Stimulated activated CD8-positive, alpha-beta memory T cell treated with anti-CD3 and anti-CD28 coated beads, Interleukin-7, amount 100 ng/mL, for 1 hour (primary cell): ENCODE measurements at places on chromosomes 12 and 14.

- DNase-seq = no peak
These were observed at the start of gene WIF1 for GRCh38 chr12:65121049-65121955. Gene WIF1, minus strand, starts transcription at chr12:65121305. Its CDS starts 114 bp downstream, at chr12:65121191.

DNA sequence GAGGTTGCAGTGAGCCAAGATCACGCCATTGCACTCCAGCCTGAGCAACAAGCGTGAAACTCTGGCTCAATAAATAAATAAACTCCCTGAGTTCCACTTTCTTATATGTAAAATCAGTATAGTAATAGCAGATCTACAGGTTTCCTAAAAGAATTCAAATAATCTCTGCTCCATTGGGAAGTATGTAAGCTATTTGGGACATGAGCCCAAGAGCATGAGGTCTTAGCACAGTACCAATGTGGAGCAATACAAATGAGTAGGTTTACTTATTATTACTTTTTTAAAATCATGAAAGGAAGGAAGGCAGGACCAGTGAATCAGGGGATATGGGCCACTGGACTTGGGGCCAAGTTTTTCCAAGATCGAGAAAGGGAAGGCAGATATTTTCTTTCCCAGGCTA, 216.9 kb upstream of the DIO2 start:
- DNase-seq = no peak

- DNase-seq = no peak
These were observed 10.8 kb downstream of the PITPNM2 start for GRCh38 chr12:123139926-123140675.

GRCh38 chr14:38206689-38207376, 871 bp upstream of the SSTR1 start:
- no peak for DNase-seq

DNA sequence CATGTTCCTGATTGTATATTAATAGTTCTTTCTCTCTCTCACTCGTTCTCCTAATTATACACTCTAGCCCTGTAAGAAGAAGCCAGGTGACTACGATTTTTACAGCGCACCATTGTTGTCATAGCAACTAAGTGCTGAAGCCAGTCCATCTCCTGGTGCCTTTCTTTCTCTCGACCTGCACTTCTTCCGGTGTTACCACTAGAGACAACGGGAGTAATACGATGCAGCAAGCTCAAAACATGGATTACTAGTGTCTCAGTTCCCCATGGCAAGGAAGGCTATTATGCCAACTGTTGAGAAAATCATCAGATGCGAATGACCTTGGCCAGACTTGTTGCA, 40.8 kb upstream of the DCD start:
- DNase-seq = no peak

DNA sequence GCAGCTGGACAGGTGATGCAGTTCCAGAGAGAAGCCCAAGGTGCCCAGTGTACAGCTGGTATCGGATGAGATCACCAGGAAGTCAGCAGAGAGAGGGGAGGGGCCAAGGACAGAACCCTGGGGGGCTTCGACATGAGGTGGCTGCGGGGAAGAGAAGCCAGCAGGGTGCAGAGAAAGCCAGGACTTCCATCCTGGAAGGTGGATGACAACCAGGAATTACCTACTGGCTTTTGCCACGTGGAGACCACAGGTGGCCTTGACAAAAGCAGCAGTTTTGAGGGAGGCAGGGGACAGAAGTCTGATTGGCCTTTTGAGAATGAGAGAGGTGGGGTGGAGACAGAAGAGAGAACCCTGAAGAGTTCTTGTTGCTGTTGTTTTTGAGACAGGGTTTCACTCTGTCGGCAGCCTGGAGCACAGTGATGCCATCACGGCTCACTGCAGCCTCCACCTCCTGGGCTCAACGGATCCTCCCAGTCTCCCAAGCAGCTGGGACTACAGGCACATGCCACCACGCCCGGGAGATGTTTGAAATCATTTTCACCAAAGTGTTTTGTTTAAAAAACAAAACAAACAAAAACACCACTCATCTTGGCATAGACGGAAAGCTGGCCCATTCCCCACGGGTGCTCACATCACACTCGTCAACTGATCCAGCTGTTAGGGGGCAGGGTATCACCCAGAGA, 35.2 kb downstream of the CDC42BPB start:
- DNase-seq = no peak

GRCh38 chr14:64823305-64823861, 56.3 kb downstream of the SPTB start:
- peak; percentile 14 for DNase-seq

- no peak for DNase-seq
These were observed 991.9 kb downstream of the FLRT2 start for GRCh38 chr14:86521843-86522242.

DNA sequence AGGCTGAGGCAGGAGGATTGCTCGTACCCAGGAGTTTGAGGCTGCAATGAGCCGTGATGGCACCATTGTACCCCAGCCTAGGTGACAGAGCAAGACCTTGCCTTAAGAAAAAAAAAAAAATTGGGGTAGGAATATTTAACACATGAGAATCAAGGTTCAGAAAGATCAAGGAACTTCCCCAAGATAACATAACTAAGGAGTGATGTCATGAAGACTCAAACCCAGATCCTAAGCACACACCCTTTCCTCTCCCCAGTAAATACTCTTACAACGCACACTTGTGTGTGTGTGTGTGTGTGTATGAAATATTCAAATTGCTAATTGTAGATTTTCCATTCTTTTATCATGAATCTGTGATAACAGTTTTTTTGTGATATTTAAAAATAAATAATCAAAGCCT, 90.6 kb upstream of the NUDT4 start:
- no peak for DNase-seq

DNA sequence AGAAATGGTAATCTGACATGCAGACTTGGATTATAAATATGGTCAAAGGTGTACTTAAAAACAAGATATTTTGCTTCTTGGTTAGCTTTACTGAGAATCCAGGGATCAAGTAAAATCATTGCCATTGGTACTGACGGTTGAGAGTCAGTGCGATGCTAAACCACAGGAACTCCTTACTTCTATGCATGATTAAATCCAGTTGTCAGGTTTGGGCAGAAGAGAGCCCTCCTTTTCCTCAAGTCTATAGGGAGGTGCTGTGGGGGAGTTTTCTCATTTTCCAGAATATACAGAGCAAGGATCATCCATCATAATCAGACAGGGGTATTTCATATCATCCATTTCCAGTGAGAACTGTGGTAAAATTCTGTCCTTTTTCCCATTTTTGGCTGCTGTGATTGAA, 839.1 kb downstream of the NRXN3 start:
- no peak for DNase-seq

DNA sequence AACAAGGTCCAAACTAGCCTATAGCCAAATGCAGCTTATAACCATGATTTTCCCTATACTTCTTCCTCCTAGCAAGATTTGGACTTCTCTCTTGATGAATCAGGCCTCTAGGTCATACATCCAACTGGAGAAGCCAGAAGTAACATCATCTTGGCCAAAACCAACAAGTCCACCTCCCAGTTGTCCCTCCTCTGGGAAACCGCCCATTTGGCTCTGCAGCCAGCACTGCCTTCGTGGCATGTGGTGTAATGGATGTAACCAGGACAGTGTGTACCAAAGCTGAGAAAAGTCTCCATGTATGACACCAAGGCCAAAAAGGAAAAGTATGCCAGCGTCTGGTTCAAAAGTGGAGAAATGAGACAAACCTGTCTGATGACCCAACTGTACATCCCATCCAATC, 59.3 kb upstream of the VASH1 start:
- no peak for DNase-seq

DNA sequence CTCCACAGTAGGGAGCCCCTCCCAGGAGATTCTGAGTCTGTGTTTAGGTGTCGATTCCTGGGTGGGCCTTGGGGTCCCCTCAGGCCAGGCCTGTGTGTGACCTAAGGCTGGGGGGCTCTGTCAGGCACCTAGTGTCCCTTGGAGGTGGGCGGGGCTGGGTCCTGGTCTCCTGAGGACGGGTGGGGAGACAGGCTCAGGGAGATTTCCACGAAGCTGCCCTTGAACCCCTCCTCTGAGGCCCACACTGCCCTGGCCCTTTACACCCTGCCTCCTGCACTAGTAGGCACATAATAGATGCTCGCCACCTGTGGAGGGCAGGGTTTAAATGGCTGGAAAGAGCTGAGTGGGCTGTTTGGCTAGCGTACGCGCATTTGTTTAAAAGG, 32.9 kb downstream of the MEG3 start:
- DNase-seq = no peak

- DNase-seq = no peak
These were observed 70.4 kb upstream of the CMKLR1 start for GRCh38 chr12:108409481-108409880.

DNA sequence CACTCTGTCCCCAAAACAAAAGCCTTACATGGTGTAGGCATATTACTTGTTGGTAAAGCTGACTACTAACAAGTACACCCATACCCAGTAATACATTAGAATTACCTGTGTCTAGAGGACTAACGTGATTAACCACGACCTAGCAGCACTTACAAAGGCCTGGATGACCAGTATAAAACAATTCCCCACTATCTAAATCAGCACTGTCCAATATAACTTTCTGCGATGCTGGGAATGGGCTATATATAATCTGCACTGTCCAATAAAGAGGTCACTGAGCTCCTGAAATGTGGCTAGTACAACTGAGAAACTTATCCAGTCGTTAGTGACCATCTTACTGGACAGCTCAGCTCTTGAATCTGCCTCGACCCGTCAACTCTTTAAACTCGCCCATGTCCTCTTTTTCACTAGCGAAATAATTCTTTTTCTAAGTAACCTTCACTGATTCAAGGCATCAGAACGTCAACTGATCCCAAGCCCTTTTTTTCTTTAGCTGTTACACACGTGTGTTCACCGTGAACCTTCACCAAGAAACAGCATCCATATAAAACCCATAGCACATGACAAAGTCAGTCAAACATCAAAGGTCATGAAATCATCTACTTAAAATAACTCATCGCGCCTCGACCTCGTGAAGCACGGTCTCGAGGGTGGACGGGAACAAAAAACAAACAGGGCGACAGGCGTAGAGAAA, 905 bp upstream of the CIPC start:
- DNase-seq = no peak

- no peak for DNase-seq
These were observed 102.4 kb upstream of the CCDC196 start for GRCh38 chr14:66383771-66384170.

DNA sequence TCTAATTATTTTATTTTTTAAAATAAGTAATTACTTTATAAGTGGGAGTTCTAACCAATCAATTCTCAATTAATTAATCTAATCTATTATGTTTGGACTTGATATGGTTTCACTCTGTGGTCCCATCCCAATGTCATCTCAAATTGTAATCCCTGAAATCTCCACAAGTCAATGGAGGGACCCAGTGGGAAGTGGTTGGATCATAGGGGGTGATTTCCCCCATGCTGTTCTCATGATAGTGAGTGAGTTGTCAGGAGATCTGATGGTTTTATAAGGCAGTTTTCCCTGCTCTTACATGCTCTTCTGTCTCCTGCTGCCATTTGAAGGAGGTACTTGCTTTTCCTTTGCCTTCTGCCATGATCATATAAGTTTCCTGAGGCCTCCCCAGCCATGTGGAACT, 836.1 kb downstream of the GALC start:
- no peak for DNase-seq

- DNase-seq = no peak
These were observed 106.5 kb downstream of the EML1 start for GRCh38 chr14:99899578-99900178.

- no peak for DNase-seq
These were observed 24.0 kb downstream of the TTC9 start for GRCh38 chr14:70665448-70666360.

- no peak for DNase-seq
These were observed 21.6 kb upstream of the TMEM229B start for GRCh38 chr14:67510121-67510520.

DNA sequence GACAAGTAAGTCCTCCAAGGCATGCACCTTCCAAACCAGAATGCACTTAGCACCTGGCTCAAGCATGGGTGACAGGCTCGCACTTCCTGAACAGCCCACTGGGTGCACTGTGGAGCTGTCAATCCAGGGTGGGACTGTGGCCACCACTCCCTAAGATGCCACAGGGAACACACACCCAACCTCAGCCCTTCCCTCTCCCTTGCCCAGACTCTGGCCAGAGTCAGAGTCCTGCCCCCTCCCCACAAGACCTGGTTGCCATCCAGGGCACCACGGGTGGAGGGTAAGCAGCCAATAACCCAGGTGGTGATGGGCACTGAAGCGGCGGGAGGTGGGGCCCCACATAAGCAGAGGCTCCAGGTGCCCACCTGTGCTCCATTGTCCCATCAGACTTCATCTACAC, 160.6 kb downstream of the MYRFL start:
- DNase-seq = no peak

DNA sequence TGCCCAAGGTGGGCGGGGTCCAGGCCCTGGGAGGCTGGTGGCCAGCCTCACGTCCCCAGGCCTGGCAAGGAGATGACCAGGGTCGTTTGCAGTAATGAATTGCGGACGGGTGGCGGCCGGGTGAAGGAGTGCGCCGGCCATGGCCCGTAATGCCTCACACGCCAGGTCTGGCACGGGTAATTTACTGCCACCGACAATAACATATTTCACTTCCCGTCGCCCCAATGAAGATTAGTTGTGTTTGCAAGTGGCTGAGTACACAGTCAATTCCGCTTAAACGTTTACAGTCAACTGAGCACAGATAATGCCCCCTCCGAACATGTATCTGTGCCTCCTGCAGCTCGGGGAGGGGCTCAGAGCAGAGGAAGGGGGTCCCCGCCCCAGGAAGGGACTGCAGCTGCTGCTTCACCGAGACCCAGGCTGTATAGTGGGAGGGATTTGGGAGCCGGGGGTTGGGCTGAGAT, 48.3 kb downstream of the MVK start:
- no peak for DNase-seq

- DNase-seq = no peak
These were observed at the start of gene GYS2 for GRCh38 chr12:21604245-21605101. Gene GYS2, minus strand, starts transcription at chr12:21604847. Its CDS starts 255 bp downstream, at chr12:21604592.

GRCh38 chr12:49287876-49288275, 7.1 kb upstream of the PRPH start:
- no peak for DNase-seq

DNA sequence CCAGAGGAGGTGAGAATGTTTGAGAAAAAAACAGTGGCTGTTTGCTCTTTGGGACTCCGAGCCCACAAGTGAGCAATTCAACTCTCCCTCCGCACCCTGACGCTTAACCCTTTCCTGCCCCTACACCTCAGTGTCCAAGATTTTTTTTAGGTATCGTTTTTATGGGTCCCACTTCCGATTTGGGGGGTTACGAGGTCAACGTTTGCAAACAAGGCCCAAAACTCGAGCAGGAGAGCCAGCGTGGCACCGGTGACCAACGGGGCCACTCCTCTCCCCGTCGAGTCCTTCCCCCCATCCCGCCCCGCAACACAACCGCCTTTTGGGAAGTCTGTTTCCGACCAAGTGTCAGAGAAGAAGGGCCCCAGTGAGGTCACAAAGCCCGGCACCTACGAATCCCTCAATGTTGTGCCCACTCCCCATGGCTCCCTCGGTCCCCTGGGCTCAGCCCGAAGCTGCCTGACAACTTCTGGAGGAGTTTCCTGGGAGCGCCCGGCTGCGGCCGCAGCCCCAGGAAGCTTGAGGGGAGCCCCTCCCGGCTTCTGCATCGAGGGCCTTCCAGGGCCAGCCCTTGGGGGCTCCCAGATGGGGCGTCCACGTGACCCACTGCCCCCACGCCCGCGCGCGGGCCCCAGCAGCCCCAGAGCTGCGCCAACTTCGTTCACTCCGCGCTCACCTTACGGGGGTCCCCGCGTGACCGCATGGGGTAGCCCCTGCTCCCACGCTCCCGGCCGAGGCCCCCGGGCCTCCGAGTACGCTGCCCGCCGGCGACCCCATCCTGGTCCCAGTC, 1.2 kb downstream of the CDK2AP1 start:
- no peak for DNase-seq
